ENCODE measurements at places on chromosomes 12 and 14.
A peak's percentile ranks its signal among the peaks of the same experiment; 100 is the strongest.

DNA sequence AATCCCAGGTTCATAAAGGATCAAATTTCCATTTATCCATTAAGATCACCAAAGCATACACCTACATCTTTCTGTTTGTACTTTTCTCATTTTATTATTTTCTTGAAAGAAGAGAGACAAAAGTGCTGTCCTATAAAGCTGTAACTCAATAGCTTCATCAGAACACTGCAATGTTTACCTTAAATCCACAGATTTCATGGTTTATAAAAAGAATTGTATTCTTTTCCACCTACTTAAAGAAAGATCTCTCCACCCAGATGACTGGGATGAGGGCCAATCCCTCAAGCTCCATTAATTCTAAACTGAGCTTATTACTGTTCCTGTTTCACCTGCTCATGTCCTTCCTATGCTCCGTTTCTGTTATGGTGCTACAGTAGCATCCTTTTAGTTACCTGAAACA lies 470.6 kb downstream of the BCAT1 start:
- DNase-seq = no peak

- peak; percentile 5 for DNase-seq
Observed at GRCh38 chr12:5073853-5074252, 30.2 kb downstream of the KCNA5 start.

- DNase-seq = no peak
Observed at GRCh38 chr14:74425525-74426201, 347 bp downstream of the SYNDIG1L start.

GRCh38 chr14:73640796-73641365 lies 3.9 kb upstream of the DNAL1 start:
- DNase-seq = no peak

DNA sequence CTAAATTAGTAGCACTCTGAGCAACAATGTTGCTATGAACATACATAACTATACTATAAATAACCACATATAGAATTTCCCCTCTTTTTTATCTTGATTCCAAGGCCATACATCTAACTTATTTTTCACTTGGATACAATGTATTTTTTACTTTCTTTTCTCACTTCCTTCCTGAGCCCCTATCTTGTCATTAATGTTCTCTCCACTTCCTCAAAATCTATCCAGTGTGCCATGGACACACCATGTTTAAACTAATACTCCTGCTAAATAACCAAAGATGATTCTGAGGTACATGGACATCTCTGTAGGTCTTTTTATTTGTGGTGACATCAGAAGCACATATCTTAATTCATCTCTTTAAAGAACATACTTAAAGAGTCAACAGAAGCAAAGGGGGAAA lies 251.2 kb downstream of the C12orf42 start:
- no peak for DNase-seq

DNA sequence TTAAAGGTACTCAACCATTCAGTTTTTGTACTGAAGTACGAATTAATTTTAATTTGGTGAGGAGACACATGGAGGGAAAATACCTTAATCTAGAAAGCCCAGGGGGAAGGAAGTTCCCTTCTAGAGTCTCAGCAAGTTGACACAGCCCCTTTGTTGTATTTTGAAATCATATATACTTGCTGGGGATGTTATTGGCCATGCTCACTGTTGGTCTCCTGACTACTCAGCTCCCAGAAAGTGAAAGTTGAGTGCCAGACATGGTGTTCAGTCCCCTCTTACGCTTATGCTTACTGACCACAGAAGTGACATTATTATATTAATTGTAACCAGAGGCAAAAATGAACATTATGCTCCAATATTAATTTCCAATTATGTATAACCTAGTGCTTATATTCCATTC lies 28.1 kb downstream of the ARF6 start:
- no peak for DNase-seq

DNA sequence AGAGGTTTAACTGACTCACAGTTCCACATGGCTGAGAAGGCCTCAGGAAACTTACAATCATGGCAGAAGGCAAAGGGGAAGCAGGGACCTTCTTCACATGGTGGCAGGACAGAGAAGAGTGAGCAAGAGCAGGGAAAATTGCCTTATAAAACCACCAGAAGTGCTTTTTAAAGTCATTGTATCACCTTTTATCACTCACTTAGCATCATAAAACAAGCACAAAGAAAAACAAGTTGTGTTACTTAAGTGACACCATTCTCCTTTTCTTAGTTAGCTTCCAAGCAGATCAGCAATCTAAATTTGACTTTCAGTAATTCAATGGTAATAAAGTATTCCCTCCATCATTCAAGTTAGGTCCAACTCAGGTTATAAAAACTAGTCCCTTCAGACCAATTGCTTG lies 28.5 kb downstream of the OSBPL8 start:
- no peak for DNase-seq
